NCI-H510A treated with DMSO at 0.1 percent for 48 hours (cell line): ENCODE measurements at places on chromosomes 7 and 10.

GRCh38 chr10:28793482-28793881 is 116.2 kb downstream of the BAMBI start:
- no peak for DNase-seq

DNA sequence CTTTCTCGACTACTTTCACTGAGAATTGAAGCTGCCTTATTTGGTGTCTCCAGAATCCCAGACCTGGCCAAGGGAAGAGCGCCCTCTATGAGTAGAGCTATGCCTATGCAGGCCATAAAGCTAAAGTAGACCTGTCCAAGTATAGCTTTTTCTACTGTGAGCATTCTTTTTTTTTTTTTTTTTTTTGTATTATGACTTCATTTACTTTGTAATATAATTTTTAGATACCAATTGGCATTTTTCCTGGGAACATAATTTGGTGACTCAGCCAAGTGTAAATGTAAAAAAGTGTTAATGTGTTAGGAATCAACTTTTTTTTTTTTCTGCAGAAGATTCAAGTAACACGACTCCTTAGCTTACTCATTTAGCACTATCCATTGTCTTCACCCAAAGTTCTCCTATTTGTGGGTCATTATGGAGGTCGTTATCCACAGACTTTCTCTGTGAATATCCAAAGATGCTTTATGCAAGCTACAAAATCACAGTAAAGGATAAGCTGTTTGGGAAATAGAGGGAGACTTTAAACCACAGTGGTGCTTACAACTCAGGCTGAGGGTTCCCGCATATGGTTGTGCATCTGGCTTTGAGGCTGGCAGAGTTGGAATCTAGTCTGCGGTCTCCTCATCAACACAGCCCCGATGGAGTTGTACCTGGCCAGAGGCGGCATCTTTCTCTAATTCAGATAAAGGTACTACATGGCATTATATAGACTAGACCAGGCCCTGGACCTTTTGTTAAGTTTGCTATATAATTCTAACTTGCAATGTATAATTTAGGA is 1040.2 kb upstream of the SORCS1 start:
- DNase-seq: no peak

DNA sequence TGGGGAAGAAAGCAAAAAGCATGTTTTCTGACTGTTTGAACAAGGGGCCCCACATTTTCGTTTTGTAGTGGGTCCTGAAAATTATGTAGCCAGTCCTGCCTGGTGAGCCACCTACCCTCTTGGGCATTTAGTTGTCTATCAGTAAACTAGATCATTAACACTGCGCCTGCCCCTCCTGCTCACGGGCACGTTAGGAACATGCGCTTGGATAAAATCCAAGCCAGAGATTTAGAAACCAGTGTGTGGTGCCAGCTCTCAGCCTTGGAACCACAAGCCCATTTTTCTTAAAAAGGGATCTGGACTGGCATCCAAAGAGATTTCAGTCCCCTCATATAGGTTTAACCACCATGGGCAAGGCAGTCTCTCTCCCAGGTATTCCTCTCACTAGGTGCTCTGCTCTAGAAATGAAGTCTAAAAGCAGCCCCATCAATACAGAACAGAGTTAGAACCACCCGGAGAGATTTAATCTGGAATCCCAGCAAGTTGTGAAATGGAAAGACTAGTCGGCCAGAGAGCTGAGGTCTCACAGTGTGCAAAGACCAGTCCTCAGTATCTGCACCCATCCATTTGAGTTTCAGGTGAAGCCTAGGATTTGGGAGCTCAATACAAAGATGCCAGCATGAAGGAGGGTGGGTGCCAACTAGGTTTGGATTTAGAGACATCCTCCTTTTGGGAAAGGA is 123.9 kb upstream of the TCF7L2 start:
- no peak for DNase-seq

DNA sequence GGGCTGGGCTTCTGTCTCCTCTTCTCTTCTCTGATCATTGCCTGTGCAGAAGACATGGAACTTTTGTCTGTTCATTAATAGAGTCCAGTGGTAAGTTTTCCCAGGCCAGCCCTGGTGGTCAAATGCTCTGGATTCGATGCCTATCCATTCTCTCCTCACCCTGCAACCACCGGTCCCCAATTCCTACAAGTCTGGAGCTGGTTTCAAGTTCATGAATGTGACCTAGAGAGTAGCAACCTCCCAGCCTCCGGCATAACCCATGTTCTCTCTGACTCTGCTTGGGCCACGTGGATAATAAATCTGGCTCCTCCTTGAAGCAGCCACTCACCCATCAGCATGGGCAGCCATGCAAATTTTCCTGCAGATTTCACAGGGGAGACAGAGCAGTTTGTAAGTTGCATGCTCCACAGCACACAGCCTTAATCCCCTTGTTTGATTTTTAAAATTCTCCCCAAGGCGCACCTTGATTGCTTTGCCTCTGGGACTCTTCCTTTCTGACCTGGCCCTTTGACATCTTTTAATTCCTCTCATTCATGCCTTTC is 37.3 kb upstream of the PDZD8 start:
- DNase-seq: no peak

- no peak for DNase-seq
Measured at GRCh38 chr10:107546986-107547385, 382.5 kb upstream of the SORCS1 start.

- no peak for DNase-seq
Measured at GRCh38 chr10:22837771-22838170, 90.1 kb upstream of the ARMC3 start.

DNA sequence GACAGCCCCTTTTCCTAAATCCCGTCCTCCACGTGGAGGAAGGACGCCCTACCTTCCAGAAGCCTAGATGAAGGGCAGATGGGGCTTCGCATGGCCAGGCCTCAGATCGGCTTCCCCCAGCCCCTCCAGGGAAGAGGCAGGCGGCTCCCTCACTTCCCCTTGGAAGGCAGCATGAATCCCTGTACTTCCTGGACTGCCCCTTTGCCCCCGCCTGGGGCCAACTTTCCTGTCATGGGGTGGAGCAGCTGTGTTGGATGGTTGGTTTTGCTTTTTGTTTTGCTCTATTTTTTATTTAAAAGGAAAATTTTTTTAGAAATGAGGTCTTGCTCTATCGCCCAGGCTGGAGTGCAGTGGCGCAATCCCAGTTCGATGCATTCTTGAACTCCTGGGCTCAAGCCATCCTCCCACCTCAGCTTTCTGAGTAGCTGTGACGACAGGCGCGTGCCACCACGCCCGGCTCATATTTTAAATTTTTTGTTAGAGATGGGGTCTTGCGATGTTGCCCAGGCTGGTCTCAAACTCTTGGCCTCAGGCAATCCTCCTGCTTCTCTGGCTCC is 27.2 kb downstream of the GTF2IRD1 start:
- no peak for DNase-seq

DNA sequence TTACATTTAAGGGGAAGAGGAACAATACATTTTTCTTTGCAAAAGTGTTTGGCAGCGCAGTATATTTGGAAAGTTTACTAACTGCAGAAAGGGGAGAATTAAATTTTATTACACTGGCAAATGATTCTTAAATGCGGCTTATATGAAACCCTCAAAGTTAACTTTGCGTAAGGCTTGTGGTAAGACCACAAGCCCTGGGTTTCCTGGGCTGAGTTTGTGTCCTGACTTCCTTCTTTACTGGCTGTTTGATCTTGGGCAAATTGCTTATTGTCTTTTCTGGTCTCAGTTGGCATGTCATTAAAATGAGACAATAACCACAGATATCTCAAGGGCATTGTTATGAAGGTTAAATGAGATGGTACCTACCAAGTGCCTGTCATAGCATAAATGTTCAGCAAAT is 106.8 kb downstream of the GLRX3 start:
- DNase-seq: no peak

- DNase-seq: no peak
Measured at GRCh38 chr7:111846898-111847297, 284.6 kb upstream of the IMMP2L start.

- peak; percentile 38 for DNase-seq
Measured at GRCh38 chr10:60989400-60989876, 45.5 kb upstream of the RHOBTB1 start.

DNA sequence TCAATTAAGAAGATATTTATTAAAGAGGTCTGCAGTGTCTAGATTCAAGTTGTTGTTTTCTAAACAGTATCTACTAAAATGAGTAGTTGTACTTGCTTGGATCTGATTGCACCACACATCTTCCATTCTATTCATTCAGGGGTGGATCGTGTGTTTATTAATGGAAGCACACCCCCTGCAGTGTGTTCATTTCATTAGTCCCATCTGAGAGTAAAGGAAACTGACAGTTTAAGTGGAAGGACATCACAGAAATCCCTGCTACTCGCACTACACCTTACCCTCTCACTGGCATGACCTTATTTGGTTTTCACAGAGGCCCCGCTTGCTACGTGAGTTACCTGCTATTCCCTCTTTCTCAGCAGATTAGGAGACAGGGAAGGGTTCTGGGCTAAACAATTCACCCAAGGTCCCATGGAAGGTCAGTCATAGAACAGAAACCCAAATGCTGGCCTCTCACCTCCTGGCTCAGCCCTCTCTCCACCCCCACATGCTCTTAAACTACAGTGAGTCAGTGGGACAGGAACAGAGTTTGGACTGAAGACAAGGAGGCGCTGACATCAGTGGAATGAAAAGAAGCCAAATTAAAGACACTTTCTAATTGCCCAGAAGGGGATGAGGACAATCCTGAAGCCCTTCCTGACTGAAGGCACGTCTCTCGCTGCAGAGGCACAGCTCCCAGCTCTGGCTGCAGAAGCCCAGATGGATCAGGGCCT is 369.2 kb upstream of the NRP1 start:
- DNase-seq: no peak

- DNase-seq: peak; percentile 73
Measured at GRCh38 chr10:34954142-34954541, 136.0 kb downstream of the CUL2 start.

DNA sequence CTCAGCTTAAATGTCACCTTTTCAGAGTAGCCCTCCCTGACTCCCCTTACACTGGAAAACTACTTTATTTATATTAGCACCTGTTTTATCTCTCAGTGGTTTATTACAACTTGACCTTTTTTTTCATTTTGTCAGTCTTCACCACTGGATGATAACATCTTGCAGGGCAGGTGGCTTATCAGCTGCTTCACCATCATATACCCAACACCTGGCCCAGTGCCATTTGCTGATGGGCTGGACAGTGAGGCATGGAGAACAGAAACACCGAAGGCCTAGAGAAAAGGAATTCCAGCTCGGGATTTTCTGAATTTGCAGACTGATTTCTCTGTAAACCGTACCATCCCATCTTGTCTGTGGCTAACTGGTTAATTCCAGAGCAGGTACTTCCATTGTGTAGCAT is 48.5 kb downstream of the SORCS3 start:
- no peak for DNase-seq

DNA sequence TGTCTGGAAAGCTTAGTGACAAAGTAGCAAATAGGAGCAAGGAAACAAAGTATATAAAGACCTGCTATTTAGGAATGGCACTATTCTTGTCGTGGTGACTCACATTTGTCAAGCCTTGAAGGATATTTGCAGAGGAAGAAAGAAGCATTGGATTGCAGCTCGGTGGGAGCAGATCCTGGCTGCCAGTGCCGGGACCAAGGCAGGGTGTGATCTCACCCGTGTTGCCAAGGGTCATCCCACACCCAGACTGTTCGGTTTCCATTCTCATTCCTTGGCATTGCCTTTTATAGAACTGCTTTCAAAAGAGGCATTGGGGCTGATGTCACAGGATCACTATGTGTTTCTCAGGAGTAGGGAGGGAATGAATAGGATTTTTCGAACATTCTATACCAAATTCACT is 176.2 kb downstream of the GALNT17 start:
- no peak for DNase-seq

GRCh38 chr7:106216517-106216922 is 68.3 kb downstream of the NAMPT start:
- DNase-seq: no peak

DNA sequence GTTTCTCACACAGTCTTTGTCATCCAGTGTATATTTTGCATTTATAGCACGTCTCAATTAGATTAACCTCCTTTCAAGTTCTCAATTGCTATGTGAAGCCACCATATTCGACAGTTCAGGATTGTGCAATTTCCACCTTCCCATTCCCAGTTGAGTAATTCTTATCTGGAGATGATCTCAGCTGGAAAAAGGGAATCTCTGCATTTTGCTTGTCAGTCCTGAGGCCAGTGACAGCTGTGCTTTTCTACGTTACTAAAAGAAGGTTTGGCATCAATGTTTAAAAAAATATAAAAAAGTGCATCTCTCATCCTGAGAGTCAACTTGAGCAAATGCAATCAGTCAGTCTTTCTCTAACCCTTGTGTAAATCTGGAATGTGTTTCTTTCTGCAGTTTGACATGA is 247.7 kb downstream of the PRKG1 start:
- no peak for DNase-seq

DNA sequence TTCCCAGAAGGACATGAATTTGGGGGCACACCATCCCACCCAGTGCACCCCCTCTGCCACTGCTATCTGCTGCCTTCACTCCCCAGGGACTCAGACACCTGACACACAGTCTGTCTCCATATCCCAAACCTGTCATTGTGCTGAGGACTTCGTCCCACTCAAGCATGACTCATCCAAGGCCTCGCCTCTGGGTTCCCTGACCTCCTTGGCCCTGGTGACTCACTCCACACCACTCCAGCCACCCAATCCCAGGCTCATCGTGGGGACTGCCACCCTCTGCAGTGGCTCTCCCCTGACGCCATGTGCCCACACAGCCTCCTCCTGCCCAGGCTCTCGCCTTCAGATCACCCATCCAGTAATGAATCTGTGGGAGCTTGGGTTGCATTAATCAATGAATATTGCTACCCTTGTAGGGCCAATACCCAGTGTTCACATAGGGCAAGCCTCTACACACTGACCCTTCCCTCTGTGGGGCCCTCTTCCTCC is 6.6 kb upstream of the INSIG1 start:
- DNase-seq: no peak
